ENCODE measurements at places on chromosomes 13 and 19.

DNA sequence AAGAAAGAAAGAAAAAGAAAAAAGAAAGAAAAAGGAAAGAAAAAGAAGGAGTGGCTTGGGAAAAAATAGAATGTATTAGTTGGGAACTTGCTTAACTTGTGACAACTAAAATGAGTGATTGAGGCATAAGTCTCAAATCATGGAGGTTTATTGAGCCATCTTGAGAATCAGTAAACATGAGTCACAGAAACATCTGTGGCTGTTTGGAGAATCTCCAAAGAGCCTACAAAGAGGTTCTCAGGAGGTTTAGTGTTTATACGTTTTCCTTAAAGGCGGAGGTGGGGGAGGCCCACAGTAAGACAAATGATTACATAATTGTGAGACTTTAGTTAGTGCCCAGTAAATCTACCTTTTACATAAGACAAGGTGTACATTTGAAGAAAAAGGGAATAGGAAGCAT, 38.6 kb downstream of the WDR87 start:
- no peak for DNase-seq

DNA sequence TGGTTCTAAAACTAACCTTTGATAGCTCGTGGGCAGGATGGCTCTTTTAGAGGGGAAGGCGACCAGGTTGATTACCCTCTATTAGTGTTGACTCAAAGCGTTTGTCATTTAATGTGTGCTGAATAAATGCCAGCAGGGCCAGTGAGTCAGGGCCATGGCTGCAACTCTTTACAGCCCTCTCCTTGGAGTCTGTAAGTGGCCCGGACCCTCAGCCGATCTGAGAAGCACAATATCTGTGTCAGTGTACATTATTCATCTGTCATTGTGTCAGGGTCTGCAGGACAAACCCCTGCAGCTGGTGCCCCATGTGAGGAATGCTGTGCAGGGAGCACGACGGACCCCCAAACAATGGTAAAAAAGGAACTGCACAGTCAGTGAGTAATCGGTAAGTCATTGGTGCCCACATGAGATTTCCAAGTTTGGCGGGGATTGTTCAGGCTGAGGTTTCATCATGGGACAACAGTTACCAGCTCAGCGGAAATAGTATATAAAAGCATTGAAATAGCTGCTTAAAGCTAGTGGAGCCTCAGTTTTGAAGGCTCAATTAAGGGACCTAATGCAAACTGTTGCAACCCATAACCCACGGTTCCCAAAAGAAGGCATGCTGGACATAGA, 139.1 kb downstream of the ZNF675 start:
- no peak for DNase-seq

GRCh38 chr13:112889351-112890290, 79.4 kb upstream of the MCF2L start:
- DNase-seq, result peak; percentile 23

GRCh38 chr13:111303559-111303958, 16.9 kb upstream of the TEX29 start:
- DNase-seq, result no peak

DNA sequence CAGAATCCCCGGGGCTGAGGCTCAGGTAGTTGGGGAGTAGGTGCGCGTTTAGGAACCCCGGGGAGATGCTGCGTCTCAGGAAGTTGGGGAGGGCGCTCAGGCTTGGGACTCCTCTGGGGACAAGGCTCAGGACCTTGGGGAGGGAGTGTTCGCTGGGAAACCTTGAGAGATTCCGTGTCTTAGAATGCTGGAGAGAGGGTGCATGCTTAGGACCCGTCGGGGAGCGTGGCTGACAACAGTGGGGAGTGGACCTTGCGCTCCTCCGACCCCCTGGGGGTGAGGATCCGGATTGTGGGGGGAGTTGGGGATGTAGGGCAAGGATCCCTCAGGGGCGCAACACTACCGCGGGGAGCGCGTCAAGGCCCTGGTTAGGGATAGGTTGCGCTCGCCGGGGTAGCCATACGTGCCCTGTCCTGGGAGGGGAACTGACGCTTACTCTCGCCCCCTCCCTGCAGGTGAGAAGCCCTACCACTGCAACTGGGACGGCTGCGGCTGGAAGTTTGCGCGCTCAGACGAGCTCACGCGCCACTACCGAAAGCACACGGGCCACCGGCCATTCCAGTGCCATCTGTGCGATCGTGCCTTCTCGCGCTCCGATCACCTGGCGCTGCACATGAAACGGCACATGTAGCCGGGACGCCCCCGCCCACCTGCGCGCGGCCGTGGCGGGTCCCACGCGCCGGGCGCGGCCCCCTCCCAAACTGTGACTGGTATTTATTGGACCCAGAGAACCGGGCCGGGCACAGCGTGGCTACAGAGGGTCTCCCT, 2.0 kb downstream of the KLF2 start:
- no peak for DNase-seq

GRCh38 chr13:83876546-83876945, 5.7 kb downstream of the SLITRK1 start:
- DNase-seq, result no peak

DNA sequence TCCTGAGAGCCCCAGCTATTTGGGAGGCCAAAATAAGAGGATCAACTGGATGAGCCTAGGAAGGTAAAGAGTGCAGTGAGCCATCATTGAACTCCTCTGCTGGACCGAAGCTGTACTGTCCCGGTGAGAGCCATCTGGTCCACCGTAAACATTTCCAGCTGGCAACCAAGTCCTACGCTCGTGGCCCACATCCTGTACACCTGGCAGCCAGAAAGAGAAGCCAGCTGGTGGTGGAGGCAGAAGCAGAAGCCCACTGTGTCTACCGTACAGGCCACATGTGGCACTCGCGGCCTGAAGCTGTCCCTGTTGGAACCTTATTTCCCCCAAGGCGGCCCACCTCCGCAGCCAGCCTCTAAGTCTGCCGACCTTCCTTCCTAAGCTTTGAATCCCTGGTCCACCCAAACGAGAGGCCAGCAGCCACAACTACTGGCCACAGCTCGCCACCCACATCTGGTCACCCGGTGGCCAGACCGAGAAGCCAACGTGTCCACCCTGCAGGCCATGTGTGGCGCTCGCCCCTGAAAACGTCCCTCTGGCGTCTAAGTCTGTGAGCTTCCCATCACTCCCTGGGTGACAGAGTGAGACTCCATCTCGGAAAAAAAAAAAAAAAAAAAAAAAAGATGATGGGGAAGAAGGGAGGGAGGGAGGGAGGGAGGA, 14.2 kb upstream of the ZNF91 start:
- no peak for DNase-seq

DNA sequence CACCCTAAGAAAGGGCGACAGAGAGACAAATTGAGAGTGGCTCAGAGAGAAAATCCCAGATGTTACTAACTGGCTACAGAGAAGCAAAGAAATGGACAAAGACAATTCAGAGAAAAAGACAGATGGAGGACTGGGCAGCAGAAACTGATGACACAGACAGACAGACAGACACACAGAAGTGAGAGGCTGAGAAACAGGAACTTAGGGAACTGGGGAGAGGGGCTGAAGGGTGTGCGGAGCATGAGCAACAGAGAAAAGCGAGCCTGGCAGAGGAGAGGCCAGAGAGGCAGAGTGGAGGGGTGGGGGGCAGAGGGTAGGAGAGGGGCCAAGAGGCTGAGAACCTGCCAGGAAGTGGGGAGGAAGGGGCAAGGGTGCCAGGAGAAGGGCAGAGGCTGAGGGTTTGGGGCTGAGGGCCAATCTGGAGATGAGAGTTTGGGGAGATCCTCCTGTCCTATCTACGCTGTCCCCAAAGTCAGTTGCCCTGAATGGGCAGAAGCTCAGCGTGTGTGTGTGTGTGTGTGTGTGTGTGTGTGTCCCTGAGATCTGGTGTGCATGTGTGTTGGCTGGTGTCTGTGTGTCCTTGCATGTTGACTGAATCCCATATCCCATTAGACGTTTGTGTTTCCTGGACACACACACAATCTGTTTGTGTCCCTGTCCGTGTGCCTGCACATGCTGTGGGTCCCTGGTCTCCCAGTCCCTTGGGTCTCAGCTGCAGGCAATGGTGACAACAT, 5.6 kb upstream of the ERFL start:
- no peak for DNase-seq

DNA sequence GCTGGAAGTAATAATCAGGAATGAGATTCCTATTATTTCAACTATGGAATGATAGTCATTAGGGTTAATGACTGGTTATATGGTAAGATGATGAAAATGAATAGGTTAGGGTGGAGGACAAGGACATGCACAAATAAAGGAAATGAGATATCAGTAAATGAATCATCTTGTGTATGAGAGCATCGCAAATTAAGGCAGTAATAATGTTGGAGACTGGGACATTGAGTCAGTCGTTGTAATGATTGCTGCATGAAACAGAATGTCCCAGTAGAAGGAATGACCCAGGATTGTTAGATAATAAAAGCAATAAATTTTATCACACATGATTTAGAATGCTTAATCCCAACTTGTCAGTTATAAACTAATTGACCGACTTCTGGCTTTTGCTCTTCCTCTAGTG, 1733.7 kb upstream of the PCDH20 start:
- no peak for DNase-seq
